ENCODE measurements at places on chromosomes 2 and 18.

DNA sequence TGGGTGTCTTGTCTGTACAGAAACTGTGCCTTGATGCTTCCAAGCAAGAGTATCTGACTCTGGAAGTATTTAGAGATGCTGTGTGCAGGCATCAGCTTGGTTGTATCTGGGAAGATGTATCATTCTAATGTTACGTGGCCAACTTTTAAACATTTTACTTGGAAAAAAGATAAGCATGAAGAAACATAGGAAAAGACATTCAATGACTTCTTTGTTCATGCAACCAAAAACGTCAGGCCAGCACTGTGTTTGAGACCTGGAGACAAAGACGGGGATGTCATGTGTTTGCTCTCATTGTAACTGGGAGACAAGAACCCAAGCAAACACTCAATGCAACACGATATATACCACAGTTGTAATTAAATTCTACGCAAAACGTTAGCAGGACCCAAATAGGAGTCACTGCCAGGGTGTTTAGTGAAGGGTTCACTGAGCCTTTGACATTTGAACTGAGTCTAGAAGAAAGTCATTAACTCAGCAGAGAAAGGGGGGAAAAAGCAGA, 8.9 kb upstream of the SESTD1 start:
- no peak for DNase-seq

- no peak for DNase-seq
These were observed 408.8 kb upstream of the LYPD1 start for GRCh38 chr2:133078667-133079411.

- DNase-seq = no peak
These were observed 2.8 kb downstream of the TMEM169 start for GRCh38 chr2:216084547-216084946.

DNA sequence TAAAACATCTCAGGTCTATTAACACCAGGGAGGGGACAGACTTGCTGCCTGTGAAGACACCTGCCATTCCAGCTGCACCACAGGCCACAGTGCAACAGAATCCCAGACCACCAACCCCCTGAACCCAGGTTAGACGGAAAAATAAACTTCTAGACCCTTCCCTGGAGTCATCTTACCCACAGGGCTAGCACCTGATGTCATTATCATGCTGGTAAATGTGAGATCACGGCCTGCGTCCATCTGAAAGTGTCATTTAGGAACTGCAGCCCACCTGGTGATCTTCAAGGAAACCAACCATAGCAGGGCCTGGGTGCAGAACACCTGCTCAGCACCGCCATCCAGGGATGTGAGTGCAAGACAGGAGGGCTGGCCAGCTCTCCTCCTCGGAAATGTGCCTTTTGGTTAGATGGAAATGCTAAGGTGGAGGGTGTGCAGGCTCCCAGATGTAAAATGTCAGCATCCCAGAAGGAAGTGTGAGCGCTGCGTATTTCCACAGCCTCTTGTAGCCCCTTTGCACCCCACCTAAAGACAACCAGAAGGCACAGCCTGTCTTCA, 80.8 kb downstream of the PTGR3 start:
- no peak for DNase-seq

DNA sequence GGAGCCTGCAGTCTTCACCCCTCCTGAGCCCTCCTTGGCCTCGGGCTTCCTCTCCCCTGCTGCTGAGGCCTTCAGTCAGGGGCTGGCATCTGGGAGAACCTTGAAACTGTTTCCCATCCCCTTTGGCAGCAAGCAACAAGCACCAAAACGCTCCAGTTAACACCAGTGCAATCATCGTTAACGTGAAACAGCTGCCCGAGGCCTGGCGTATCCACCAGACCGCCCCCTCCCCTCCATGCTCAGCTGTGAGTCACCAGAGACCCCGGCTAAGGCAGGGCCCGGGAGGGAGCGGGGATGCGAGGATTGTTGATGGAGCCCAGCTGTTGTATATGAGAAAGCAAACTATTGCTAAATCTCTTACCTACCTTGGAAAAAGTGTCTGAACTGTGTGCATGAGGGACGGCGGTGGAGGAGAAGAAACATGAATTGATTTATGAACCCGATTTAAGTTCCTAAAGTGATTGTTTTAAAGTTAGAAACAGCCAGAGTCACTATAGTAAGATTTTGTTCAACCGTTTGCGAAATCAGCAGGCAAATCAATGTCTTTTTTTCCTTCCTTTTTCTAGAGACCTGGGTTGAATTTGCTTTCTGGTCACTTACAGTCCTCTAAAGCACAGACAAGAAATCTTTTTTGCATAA, 5.2 kb downstream of the ZFP36L2 start:
- DNase-seq = peak; percentile 85

GRCh38 chr18:65124633-65125032, 626.2 kb upstream of the CDH7 start:
- no peak for DNase-seq

DNA sequence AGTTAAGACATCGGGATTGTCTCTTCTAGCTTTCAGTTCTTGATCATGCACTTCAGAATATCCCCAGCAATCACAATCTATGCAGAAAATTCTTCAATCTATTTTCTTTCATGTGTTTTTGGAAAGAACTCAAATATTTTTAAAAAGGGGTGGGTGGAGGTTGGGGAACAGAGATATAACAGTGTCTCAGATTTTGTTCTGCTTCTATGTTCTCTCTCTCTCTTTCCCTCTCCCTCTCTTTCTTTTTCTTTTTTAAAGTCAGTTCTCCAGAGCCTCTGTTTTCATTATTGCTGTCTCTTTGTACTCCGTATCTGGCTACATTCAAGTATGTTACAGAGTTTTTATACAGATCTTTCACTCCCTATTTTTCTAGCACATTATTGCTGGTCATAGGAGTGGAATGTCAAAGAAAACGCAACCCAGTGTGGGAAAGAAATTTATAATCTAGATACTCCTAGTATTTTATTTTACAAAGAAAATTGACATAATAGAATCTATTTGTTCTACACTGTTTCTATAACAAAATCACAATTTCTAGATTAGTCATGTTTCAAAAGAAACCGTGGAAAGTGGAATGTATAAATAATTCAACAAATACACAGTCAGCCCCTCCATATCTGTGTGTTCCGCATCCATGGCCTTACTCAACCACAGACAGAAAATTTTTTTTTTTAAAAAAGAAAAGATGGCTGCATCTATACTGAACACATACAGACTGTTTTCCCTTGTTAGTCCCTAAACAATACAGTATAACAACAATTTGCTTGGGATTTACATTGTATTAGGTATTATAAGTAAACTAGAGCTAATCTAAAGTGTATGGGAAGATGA, 11.2 kb upstream of the NEMP2 start:
- no peak for DNase-seq

DNA sequence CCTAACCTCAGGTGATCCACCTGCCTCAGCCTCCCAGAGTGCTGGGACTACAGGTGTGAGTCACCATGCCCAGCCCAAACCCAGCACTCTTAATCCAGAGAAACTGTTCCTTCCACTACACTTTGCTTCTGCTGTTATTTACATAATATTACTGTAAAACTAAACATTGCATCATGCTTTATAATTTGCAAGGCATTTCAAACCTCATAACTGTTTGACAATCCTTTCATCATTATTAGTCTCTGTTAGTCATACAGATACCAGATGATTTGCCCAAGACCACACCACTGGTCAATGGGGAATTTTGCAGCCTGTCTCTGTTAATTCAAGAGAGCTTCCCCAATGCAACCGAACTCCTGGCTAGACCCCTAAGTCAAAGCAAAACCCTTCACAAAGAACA, 338.3 kb downstream of the ALK start:
- DNase-seq = no peak

- DNase-seq = no peak
These were observed 342.9 kb upstream of the ACVR2A start for GRCh38 chr2:147501968-147502367.

GRCh38 chr18:37654731-37655369, 89.3 kb upstream of the CELF4 start:
- DNase-seq = no peak

DNA sequence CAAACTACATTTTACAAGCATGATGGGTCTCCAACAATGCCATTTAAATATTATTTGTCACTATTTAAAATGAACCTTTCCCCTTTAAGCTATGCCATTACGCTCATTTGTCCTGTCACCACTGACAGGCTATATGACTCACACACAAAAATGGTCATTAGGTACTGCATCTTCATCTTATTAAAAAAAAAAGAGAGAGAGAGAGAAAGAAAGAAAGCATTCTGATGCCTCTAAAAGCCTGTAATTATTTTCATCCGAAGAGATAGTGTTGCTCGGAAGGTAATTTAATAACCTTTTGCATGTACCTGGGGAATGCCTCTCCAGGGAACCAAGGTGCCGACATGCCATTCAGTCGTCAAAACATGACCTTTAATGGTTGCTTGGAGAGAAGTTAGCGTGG, 226.7 kb downstream of the ARHGAP15 start:
- no peak for DNase-seq

- no peak for DNase-seq
These were observed 1353.7 kb upstream of the LRRTM1 start for GRCh38 chr2:81658227-81658626.

DNA sequence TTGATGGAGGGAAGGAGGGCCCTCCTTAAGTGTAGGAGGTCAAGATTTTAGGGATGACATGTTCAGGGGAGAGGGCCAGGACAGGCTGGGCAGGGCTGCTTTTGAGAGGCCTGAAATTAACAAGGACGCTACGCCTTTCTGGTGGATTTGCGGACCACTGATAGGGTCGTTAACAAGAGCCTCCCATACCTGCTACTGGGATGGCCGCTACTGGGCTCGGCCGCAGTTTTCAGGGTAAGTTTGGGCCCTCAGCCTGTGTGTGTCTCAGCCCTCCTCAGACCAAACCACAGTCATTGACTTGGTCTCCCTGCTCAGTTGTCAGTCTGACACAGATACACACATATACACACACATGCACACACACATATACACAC, 180.9 kb downstream of the SMAD2 start:
- no peak for DNase-seq

GRCh38 chr2:222315443-222316121, 16.8 kb upstream of the PAX3 start:
- DNase-seq = no peak

DNA sequence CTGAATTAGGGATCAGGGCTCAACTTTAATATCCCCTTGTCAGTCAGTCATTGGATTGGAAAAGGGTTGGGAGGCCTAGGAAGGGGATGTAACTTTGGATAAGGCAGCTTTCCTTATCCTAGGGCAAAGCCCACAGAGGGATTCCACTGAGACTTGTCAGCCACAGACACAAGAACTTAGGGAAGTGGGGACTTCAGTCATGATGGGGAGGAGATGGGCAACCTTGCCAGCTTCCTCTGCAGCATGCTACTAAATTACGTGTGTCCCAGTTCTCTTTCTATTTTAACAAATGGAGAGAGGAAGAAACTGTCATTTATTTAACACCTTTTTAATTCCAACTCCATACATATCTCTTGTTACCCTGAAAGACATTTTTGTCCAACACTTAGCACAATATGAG, 237.8 kb downstream of the WDR7 start:
- DNase-seq = no peak

DNA sequence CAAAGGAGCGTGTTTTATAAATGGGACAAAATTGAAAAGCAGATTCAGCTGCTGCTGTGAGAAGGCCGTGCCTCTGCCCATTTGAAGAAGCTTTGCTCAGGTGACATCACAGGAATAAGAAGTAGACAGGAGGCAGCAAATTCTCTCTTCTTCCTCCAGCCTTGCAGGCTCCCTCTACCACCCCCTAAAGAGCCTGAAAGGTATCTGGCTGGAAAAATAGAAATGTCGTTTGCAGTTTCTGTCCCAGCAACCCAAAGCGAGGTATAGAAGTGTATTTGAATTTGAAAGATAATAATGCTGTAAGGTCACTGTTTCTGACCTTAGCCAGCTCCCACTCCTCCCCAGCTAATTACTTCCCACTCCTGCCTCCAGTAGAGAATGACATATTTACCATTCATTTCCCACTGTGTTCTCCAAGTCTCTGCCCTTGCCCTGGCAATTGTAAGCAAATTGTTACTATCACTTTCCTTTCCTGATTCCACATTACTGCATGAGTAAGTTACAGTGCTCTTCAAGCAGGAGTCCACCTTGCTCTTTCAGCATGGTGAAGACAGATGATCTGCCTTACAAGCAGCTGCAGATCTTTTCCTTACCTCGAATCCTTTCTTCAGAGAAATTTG, 56.8 kb upstream of the RASGRP3 start:
- no peak for DNase-seq

DNA sequence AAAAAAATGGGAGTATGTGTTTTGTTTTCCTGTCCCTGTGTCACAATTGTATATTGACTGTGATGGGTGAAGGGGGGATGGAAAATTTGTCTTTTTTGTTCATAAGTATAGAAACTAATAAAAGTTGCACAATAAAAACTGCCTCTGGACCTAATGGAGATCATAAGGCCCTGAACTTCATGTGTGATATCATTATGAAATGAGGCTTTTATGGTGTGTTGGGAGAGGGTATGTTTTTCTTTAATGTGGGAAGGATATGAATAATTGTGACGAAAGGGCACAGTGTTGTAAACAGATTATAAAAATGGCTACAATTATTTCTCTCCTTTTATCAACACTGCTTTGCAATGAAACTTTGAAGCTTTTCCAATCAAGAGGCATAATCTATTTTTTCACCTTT, 1889.3 kb upstream of the CELF4 start:
- no peak for DNase-seq
